ENCODE measurements at places on chromosomes 2 and 18.

DNA sequence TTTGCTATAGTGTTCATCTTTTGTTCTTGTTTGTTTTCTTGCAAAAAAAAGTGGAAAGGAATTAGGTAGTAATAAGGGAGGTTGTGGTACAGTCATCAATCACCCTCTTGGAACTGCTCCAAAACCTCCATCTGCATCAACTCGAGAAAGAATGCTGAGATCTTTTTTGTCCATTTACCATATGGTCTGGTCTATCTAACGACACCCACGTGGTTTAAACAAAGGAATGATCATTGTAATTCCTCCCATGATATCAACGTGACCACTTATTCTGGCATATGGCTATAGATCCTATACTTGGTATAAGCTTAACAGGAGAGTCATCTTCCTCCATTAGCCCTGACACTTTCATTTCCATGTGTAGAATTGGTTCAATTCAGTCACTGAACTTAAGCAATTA lies 1025.3 kb upstream of the NXPH2 start:
- no peak for DNase-seq

DNA sequence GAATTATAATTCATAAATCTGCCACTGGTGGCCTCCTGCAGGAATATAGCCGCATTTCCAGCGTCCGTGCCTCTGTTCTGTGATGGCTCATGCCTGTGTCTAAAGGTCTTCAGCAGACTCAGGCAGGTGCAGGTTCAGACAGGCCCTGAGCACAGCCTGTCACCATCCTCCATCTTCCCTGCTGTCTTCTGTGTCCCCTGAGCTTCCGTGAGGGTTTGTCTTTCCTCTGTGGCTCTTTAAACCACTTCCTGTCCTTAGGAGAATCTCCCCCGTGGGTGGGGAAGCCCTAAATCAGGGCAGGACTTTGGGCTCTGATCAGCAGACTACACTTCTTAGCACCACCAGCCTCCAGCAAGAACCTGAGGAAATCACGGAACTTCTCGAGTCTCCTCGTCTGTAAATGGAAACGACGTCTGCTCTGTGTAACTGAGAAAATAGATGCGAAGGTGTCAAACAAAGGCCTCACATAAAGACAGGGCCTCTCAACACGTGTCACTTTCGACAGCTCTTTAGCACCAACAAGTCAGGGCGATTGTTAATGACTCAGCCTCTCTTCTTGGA lies 24.1 kb upstream of the NFATC1 start:
- no peak for DNase-seq

DNA sequence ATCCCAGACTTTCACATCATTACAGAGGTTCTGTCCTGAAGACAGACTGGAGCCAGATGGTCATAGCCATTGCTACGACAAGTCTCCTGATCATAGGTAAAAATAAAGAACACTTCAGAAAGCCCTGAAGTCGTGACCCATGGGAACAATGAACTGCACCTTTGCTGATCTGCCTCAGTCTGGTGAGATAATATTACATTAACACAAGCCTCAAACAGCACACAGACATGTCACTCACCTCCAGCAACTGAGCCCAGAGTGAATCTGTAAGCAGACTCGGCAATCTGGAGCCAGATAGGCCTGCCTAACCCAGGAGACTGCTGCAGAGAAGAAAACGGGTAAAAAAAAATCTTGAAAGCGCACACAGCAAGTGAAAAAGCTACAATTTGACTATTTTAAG lies 79.2 kb downstream of the SLC25A12 start:
- no peak for DNase-seq

- peak; percentile 68 for DNase-seq
These were observed 1.2 kb downstream of the GPD2 start for GRCh38 chr2:156437272-156437930.

DNA sequence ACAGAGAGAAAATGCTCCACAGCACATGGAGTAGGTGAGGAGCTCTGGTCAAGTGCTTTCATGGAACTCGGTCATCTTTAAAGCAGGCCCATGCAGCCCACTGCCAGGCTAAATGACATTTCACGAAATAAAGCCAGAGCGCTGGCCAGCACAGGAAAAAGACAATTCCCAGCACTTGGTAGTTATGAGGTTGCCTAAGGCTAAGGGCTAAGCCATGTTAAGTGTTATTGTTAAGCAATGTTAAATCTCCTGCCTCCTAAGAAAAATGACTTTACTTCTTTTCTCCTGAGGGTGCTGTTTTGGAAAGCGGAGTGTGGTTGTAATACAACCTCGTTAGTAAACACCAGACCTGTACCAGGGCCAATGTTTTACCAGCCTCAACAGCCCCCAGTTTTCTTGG lies 125.9 kb upstream of the NRP2 start:
- DNase-seq: no peak

DNA sequence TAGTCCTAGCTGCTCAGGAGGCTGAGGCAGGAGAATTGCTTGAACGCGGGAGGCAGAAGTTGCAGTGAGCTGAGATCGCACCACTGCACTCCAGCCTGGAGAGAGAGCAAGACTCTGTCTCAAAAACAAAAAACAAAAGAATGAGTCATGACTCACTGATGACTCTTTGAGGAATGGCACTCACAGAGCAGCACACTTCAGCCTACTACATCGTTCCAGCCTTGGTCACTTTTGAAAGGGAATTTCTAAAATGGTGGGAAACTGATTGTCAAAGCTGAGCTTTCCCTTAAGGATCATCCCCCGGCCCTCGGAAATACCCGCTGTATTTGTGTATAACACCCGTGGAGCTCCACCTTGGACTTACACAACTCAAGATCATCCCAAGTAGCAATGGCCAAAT lies 217.3 kb upstream of the HS6ST1 start:
- DNase-seq: no peak

DNA sequence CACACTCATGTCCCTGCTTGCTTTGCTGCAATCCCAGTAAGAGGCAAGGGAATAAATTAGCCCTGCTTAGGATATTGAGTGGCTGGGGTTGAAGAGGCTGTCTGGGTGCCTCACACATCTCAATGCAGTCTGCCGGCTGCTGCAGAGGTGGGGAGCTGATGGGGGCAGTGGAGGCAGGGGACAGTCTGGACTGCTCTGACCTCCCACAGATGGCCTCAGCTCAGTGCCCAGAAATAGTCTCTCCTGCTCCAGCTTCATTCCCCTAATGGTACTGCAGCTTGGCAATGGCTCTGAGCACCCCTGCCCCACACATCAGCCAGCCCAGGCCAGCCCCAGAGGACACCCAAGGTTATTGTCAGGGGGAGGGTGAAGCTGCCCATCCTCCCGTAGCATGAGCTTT lies 21.5 kb upstream of the TNS1 start:
- DNase-seq: peak; percentile 36

DNA sequence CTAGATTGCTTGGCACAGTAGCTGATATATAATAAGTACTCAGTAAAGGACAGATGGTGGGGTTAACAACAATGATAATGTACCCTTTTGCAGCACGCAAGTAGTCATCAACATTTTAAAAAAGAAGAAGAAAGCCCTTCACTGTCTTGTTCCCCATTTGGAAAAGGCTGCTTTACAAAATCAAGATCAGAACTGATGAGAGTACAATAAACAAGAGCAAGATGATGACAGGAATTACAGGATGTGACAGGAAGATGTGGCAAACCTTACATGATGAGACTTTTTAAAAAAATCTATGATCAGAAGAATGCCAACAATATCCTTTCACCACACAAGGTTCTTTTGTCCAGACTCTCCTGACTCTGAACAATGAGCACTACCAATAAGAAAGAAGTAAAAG lies 9.1 kb downstream of the TYW5 start:
- no peak for DNase-seq

DNA sequence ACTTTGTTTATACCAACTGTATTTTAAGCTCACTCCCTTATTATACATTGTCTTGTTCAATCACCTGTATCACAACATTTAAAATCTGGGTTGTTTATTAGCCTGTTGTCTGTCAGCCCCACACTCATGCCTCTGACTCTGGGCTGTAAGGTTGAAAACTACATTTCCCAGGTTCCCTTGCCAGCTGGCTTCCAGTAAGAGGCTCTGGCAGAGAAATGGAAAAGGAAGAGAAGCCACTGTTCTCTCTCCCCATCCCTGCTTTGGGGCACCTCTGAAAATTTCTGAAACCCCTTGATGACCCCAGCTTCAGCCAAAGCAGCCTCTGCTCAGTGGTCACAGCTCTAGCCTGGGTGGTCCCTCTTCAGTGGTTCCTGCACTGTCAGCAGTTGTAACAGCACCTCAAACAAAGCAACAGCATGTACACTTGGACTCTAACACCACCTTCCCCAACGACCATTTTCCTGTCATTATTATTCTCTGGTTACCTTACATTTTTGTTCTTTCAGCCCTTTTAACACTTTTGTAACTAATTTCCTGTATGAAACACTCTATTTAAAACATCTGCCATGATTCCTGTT lies 108.9 kb upstream of the LGALSL start:
- no peak for DNase-seq

DNA sequence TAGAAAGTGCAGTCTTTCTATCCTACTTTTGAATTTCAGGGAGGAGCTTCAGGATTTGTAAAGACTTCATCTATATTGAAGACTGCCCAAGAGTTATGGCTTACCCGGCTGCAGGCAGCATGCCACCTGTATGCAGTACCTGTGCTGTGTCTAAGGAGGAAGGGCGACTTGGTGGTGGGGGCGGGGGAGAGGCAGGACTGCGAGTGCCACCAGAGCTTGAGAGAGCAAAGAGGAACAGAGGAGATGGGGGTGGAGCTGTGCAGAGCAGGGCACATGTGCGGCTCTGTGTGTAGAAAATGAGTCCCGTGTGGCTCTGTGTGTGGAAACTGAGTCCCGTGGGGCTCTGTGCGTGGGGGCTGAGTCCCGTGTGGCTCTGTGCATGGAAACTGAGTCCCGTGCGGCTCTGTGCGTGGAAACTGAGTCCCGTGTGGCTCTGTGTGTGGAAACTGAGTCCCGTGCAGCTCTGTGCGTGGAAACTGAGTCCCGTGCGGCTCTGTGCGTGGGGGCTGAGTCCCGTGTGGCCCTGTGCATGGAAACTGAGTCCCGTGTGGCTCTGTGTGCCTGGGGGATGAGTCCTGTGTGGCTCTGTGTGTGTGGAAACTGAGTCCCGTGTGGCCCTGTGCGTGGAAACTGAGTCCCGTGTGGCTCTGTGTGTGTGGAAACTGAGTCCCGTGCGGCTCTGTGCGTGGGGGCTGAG lies 43.2 kb downstream of the LDLRAD4 start:
- DNase-seq: peak; percentile 39

- no peak for DNase-seq
These were observed 11.1 kb downstream of the NR4A2 start for GRCh38 chr2:156321243-156321904.

DNA sequence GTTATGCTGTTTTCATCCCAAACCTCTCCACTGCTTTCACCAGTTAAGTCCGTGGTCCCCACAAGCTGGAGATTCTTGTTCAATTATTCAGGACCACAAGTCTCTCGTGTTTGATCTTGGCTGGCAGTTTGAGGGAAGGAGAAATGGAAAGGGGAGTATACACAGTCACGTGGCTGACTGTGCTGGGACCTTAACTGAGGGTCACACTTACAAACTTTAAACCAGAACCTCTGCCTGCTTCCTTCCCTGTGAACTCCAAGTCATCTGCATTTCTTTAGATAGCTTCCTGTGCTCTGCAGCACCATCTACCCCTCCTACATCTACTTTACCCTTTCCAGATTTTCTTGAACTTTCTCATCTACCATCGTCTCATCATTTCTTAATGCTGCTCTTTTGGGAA lies 91.7 kb downstream of the ARHGEF4 start:
- DNase-seq: no peak

GRCh38 chr18:70553936-70554260 lies 265.1 kb downstream of the SOCS6 start:
- DNase-seq: no peak

- DNase-seq: peak; percentile 69
These were observed 31.3 kb downstream of the KIAA2012 start for GRCh38 chr2:202104286-202104870.

DNA sequence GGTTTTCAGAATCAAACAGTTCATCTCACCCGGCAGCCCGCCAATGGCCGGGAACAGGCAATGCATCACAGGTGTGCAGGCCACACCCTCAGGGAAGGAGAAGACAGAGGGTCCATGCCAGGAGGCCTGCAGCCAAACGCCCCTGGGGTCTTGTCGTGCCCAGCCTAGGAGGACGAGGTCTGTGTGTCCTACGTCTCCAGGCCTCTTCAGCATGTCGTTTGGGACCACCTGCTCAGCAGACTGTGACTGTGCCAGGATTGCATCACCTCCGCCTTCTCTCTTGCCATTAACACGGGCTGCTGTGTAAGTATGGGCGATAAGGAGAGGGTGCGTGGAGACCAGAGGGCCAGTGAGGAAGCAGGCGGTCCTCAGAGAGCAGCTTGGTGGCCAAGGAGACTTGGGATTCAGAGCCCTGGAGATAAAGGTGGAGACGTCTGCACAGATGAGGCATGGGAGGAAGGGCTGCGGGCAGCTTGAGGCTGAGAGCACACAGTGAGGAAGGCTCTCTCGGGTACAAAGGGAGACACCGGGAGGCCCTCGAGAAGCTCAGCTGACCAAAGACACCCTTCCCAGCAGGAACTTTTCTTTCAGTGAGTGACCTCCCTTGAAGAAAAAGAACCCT lies 37.4 kb upstream of the KLHL29 start:
- DNase-seq: no peak

DNA sequence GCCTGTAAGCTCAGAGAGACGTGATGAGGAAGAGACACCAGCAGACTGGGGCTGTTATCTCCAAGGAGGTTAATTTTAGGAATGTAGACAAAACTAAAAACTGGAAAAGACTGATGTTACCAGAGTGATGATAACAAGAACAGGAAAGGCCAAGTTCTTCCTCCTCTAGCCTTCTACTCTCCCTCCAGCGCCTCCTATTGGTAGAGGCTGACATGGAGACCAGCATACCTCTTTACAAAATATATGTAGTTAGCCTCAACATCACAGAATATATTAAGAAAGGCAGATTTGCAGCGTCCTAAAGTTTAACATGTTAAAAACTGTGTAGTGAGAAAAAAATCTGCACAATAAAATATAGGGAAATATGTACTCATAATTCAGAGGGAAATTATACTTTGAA lies 66.0 kb downstream of the TCF4 start:
- DNase-seq: no peak

- no peak for DNase-seq
These were observed 301.2 kb downstream of the AGPS start for GRCh38 chr2:177693658-177694339.

DNA sequence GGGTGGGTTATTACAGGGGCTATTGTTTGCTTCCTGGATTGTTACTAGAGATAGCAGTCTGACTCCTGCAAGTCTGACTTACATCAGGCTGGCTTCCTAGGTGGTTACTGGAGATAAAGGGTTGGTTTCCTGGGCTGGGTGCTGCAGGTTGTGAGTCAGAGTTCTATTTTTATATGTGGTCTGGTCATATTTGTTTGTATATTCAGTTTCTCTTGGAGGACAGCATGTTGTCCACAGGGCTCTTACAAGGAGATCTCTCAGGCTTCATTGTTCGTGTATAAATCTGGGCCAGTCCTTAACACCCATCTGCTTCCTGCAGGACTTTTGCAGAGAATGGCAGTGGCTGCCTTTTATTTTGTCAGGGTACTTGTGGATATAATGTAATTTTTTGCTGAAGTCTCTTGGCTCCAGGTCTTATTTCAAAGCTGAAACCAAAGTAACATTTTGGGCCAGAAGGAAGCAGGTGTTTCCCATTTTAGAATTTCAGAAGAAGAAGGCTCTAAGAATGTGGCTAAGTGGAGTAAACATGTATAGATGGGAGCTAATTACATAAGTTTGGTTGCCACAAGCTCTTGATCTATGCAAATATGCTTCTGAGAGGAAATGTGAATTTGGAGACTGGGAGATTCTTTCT lies 65.9 kb upstream of the SLC16A14 start:
- no peak for DNase-seq

- DNase-seq: peak; percentile 22
These were observed 83.4 kb upstream of the RGPD5 start for GRCh38 chr2:109710505-109711229.

GRCh38 chr2:238158509-238159070 lies at the start of gene ERFE:
ERFE (plus strand) TSS chr2:238158970; CDS start chr2:238159008, 38 bp downstream.
- no peak for DNase-seq

All from sciatic nerve (tissue), 2 donors.